ENCODE measurements at places on chromosomes 6 and 20.

DNA sequence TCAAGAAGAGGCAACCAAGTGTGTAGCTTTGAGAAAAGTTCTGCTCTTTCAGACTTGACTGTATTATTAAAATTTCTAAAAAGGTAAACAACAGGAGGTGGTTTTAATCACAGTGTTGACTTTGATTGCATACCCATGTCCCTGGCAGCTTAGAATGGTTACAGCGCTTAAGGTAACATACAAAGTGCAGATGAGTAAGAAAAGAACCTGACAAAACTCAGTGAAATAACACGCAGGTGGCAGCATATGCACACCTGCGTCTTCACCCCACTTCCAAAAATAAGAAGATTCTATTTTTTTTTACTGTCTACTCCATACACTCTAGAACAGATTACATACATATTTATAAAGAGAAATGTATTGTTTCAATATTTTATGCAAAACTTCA is 233.5 kb downstream of the GMPR start:
- DNase-seq: no peak

DNA sequence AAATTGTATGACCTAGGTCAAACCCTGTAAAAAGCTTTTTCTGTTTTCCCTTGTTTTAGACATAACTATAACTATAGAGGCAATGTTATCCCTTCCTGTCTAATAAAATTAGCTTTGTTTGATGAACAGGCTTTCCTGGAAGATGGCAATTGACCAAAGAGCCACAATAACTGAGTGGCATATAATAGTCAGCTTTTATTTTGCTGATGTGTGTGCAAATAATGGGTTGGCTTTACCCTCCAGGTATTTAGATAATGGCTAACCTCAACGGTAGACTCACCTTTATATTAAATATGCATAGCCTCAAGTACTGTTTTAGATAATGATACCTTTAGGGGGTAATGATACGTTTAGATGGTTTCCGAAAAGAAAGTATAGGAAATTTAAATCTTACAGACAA is 15.0 kb downstream of the TBXT start:
- DNase-seq: no peak

DNA sequence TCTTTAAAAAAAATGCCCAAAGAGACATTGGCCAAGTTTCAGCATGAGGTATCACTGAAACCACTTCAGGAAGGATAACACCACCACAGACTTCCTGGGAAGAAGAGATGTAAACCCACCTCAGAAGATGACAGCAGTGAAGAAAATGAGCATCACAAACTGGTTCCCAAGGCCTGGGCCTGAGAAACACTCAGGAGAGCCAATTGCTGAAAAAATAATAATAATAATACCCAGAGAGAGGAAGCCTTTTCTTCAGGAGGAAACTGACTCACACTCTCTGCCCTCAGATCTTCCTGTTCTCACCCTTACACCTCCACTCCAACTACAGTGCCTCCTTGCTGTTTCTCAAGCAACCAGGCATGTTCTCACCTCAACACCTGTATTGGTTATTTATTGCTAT is 68.1 kb upstream of the MAFB start:
- no peak for DNase-seq

DNA sequence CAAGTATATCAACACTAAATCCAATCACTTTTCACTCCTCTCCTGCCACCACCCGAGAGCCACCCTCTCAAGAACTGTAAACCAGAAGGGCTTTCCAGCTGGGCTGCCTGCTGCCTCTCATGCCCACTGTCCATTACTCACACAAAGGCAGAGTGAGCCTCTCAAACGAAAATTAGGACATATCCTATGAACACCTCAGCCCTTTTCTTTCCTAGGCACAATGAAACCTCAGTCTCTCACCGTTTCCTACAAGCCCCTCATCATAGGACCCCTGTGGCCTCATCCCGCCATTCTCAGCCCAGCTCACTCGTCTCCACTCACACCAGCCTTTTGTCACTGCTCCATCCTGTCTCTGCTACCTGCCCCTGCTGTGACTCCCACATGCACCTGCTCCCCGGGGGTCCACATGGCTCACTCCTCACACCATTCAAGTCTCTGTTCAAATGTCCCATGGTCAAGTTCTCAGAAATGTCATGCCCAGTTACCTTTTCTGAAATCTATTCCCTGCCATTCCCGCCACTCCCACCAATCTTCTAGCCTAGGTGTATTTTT is 7.4 kb downstream of the HLA-F start:
- no peak for DNase-seq

GRCh38 chr20:46312075-46312944 is 4.0 kb upstream of the CDH22 start:
- peak; percentile 87 for DNase-seq

GRCh38 chr6:134422426-134423231 is 104.7 kb upstream of the SGK1 start:
- no peak for DNase-seq

GRCh38 chr6:66321017-66321416 is 614.0 kb upstream of the EYS start:
- no peak for DNase-seq

DNA sequence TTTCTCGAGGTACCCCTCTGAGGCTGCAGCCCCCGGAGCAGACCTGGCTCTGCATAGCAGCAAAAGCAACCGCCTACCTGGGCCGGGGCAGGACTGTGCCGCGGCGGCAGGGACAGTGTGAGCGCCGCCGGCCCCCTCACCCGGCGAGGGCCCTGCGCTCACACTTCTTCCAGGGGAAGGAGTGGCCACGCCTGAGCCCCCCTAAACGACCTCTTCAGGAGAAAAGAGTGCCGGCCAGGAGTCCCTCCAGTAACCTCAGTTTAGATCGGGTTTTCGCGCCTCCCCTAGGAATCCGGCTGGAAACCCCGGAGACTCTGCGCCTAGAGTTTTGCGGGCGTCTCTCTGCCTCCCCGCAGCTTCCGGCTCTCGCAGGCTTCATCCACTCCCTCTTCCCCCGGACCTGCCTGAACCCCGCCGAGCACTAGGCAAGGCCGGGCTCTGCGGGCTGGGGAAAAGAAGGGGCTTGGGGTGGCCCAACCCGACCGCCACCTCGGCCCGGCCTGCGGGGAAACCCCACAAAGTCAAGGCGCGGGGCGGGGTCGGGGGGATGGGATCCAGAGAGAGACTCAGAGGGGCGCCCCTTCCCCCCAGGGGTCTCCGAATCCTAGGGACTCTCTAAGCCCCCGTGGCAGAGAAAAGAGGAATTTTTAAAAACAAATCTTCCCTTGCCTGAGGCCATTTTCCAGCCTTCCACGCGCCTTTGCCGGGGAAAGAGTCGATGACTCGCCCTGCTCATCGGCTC is 558 bp downstream of the LINC00237 start:
- DNase-seq: peak; percentile 74

- DNase-seq: no peak
Measured at GRCh38 chr6:44561832-44562665, 174.5 kb downstream of the CDC5L start.

DNA sequence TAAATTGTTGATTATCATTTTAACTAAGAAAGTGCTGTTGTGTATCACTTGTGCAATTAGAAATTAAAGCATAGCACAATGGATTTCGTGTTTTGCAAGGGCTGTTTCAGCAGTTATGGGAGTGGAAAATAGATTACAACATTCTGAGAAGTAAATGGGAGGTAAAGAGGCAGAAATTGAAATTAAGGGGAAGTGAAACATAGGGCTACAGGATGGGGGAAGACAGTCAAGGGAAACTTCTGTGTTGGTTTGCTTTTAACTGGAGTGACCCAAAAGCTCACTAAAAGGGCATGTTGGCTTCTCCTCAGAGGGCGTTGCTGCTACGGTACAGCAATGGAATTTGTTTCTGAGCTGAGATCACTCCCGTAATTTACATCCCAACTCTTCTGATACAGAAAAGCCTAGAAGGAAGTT is 147.5 kb downstream of the BCAS1 start:
- DNase-seq: no peak

DNA sequence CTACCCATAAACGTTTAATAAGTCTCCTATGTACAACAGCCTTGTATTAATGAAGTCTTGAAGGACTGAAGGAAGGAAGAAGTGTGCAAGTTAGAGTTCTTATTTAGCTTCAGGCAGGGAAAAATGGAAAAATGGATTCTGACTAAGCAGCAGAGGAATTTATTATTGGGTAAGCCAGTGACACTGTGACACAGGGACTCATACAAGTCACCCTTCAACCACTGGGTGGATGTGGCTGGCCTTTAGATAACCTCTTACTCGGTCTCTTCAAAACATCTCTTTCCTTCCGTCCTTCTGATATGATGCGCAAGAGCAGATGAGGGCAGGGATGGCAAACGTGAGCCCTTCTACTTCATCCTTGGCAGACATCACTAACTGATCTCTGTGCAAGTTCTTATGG is 145.6 kb downstream of the DHX35 start:
- no peak for DNase-seq

- no peak for DNase-seq
Measured at GRCh38 chr20:57266291-57267157, at the start of gene BMP7. BMP7 (minus strand) TSS chr20:57266641; CDS start chr20:57266122, 519 bp downstream.

DNA sequence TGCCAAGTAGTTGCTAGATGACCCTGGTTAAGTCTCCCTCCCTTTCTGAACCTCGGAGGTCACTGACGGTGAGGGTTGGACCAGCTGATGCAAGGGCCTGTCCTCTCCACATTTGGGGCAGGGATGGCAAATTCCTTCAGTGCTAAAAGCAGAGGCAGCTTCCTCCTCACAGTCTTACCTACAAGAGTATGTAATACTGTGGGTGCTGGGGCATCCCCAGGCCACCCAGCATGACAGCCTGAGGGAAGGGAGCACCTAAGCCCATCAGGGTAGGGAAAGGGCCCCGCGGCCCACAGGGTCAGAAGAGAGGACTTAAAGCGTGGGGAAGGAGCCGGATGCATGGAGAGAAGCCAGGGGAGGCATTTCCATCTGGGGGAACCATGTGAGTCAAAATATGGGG is 38.0 kb downstream of the TGM3 start:
- no peak for DNase-seq

GRCh38 chr6:12379181-12379580 is 89.0 kb downstream of the EDN1 start:
- no peak for DNase-seq

GRCh38 chr20:45449528-45449927 is 20.0 kb upstream of the WFDC2 start:
- DNase-seq: no peak

DNA sequence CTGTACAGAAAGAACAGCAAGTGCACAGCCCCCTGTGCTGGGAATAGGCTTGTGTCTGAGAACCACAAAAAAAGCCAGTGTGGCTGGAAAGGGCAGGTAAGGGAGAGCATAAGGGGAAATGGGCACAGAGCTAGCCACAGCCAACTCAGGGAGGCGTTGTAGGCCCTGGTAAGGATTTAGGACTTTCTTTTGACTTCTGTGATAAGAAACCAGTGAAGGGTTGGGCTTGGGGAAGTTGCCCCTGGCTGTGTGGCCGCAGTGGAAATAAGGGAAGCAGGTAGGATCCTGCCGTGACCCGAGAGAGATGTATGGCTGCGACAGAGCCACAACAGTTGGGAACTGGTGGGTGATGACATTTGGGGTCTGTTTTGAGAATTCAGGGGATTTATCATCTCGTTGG is 30.0 kb upstream of the PHACTR2 start:
- DNase-seq: no peak

- DNase-seq: no peak
Measured at GRCh38 chr20:9148291-9148690, 79.4 kb downstream of the PLCB4 start.

GRCh38 chr6:18016698-18017097 is 29.3 kb upstream of the KIF13A start:
- no peak for DNase-seq

GRCh38 chr20:6606651-6607050 is 160.8 kb upstream of the BMP2 start:
- no peak for DNase-seq

- no peak for DNase-seq
Measured at GRCh38 chr20:33267701-33268100, 15.3 kb upstream of the BPIFB1 start.
